Inflammatory macrophage treated with lipopolysaccharide for 4 hours (primary cell): ENCODE measurements at places on chromosomes 13 and 19.

GRCh38 chr19:769616-770015 is 18.7 kb downstream of the MISP start:
- DNase-seq: no peak

- no peak for DNase-seq
Measured at GRCh38 chr19:35136977-35137702, 1.5 kb upstream of the FXYD1 start.

DNA sequence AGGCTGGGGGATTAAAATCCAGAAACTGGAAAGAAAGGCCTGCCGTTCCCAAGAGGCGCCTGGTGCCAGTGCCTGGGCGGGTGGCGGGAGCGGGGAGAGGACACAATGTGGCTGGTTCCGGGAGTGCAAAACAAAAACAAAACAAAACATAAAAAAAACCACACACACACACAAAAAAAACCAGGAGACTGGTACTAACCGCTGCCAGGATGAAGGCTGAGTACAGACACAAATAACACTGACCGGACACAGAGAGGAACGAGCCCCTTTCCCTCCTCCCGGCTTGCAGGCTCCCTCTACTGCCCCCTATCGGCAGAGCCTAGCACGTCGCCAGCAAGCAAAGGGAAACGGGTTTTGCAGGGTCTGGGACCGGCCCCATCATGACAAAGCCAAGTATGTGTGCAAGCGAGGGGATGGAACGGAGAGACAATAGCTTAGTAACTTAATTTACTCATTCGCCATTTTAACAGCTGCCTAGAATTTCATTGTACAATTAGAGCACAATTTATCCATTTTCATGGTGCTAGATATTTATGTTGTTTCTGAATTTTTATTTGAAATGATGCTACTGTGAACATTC is 17.9 kb upstream of the ZDHHC20 start:
- DNase-seq: peak; percentile 85

- DNase-seq: no peak
Measured at GRCh38 chr19:533364-534058, 2.0 kb downstream of the CDC34 start.

DNA sequence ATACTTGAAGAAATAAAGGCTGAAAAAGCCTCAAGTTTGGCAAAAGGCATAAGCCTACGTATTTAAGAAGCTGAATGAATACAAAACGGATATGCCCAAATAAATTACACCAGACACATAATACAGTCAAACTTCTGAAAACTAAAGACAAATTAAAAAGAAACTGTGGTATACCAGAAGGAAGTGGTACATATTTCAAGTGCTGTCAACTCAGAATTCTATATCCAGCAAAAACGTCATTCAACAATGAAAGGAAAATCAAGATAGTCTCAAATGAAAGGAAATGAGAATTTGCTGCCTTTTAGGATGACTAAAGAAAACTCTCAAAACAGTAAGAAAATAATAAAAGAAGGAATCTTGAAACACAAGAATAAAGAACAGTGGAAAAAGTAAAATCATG is 69.5 kb downstream of the POLR1D start:
- DNase-seq: no peak

DNA sequence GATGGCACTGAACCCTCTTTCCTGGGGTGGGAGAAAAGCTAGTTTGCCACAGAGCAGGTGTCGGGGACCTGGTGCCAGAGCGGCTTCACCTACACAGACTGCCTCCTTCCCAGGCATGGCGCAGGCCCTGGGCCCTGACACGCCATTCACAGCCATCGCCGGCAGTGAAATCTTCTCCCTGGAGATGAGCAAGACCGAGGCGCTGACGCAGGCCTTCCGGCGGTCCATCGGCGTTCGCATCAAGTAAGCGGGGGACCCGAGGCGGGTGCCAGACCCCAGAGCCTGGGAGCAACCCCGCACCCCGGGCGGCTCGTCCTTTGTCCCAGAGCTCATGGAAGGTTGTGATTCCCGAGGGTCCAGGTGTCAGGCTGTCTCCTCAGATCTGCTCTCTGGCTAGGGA is 10.0 kb downstream of the LHB start:
- no peak for DNase-seq

- no peak for DNase-seq
Measured at GRCh38 chr13:88086577-88086976, 415.4 kb downstream of the SLITRK5 start.

DNA sequence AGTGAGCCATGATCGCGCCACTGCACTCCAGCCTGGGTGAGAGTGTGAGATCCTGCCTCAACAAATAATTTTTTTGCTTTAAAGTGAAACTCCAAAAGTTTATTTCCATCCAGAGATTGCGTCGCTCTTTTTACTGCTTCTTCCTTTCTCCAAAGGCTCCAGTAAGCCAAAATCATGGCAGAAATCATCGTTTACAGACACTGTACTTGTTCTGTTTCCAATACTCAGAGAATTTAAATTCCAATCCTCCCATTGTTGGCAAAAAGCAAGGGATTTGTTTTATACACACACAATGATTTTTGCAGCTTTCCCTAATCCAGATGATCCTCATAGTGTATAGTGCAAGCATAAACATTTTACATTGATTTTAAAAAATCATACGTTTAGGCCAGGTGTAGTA is 15.3 kb downstream of the FBXO27 start:
- no peak for DNase-seq

GRCh38 chr19:50501568-50502475 is 9.2 kb downstream of the JOSD2 start:
- DNase-seq: no peak

GRCh38 chr19:50719566-50719965 is at the start of gene SHANK1:
TSS of gene SHANK1 (minus strand) at chr19:50719802. CDS start at chr19:50716919, 2,883 bp downstream.
- no peak for DNase-seq
